ENCODE measurements at places on chromosomes 1 and 21.

DNA sequence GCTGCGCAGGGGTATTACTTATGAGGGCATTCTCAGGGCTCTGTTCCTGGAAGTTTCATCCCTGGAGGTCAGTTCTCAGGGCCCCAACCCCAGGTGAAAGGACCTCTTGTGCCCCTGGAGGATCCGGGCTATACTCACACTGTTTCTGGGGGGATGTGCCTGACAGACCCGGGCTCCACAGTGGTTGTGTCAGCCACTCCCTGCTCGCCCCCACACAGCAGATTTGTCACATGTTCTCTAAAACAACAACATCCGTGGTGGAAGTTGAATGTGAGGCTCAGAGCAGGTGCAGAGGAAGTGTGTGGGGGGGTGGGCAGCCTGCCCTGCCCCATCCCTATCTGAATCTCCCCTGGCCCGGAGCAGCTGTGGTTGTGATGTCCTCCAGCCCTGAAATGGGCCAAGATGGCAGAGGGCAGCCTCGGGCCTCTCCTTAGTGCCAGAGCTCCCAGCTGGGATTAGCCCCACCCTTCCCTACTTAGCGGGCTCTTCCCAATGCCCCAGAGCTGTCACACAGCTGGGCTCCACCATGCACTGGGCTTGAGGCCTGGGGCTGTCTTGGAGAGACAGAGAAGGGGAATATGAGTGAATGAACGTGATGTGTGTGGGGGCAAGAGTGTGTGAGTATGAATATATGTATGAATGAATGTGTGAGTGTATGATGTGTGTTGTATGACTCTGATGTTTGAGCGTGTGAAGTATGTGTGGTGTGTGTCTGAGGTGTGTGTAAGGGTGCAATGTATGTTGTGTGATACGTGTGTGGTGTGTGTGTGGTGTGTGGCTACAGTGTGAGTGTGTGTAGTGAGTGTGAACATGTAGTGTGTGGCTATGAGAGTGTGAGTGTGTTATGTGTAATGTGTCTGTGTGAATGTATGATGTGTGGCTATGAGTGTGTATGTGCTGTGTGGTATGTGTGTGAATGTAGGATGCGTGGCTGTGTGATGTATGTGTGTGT, 1.5 kb upstream of the FCMR start:
- peak; percentile 28 for DNase-seq

- no peak for DNase-seq
Observed at GRCh38 chr1:77399250-77400086, 117.6 kb downstream of the AK5 start.

- DNase-seq, result no peak
Observed at GRCh38 chr1:176416777-176417176, 46.2 kb upstream of the PAPPA2 start.

- no peak for DNase-seq
Observed at GRCh38 chr1:206116191-206116872, 856 bp downstream of the AVPR1B start.

GRCh38 chr21:17440969-17441368, 71.9 kb upstream of the CXADR start:
- DNase-seq, result no peak

DNA sequence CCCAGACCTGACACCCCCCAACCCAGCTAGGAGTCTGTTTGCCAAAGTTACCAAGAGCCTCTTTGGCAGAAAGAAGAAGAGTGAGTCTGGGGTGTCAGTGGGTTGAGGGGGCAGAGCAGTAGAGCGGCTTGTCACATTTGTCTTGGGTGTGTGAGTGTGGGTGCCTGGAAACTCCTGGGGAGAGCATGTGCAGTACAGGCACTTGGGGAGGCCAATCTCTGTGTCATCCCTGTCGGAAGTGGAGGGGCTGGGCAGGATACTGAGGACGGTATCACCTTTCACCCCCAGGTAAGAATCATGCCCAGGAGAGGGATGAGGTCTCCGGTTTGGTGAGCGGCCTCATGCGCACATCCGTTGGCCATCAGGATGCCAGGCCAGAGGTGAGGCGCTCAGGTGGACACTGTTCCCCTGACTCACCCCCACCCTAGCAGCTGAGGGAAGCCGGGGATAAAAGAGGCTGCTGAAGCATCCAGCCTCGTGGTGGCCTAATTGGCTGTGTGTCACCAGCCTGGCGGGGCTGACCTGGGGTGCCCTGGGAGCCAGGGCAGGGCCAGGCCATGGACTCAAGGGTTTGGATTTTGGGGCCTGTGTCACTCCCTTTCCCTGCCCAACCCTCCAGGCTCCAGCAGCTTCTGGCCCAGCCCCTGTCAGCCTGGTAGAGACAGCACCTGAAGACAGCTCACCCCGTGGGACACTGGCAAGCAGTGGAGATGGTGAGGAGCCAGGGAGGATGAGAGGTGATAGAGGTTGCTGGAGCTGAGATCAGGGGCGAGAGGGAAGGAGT, 3.3 kb downstream of the PLK3 start:
- no peak for DNase-seq

- no peak for DNase-seq
Observed at GRCh38 chr1:76867342-76868130, at the start of gene ST6GALNAC5. TSS of gene ST6GALNAC5 (plus strand) at chr1:76867480.

GRCh38 chr1:174217248-174217647, 57.9 kb downstream of the RABGAP1L start:
- no peak for DNase-seq

- no peak for DNase-seq
Observed at GRCh38 chr1:197984289-197984688, 67.1 kb downstream of the LHX9 start.
